ENCODE measurements at places on chromosomes 13 and 19.

GRCh38 chr19:16521715-16522289 lies 20.4 kb downstream of the CHERP start:
- no peak for DNase-seq

GRCh38 chr13:113947311-113948033 lies 26.4 kb downstream of the C13orf46 start:
- no peak for DNase-seq

- DNase-seq, result no peak
Measured at GRCh38 chr19:11208561-11209471, 11.5 kb upstream of the KANK2 start.

- no peak for DNase-seq
Measured at GRCh38 chr19:13100841-13101589, 1.6 kb downstream of the LYL1 start.

DNA sequence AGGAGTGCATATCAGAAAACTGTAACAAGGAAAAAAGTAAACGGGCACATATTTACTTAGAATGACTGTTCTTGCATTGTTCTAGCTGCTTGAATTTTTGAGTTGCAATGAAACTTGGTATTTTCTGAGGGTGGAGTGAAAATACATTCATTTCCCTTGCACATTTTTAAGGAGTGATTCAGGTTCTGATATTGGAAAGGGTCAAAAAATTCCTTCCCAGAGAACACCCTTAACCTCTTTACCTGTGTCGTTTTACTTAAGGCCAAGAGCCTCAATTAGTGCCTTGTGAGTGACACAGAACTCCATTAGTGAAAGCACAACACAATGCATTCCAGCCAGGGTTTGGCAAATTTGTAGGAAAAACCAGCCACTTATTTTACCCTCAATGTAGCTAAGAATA lies 2.3 kb downstream of the ITGBL1 start:
- no peak for DNase-seq
